Stimulated activated CD4-positive, alpha-beta T cell treated with anti-CD3 and anti-CD28 coated beads, Interleukin-12 subunit alpha, Interleukin-12 subunit beta, amount 100 ng/mL, for 48 hours (primary cell): ENCODE measurements at places on chromosomes 13 and 19.

- no peak for DNase-seq
These were observed 41.1 kb downstream of the CEACAM1 start for GRCh38 chr19:42487032-42487797.

- DNase-seq, result no peak
These were observed 295.4 kb downstream of the SLITRK6 start for GRCh38 chr13:85503797-85504196.

DNA sequence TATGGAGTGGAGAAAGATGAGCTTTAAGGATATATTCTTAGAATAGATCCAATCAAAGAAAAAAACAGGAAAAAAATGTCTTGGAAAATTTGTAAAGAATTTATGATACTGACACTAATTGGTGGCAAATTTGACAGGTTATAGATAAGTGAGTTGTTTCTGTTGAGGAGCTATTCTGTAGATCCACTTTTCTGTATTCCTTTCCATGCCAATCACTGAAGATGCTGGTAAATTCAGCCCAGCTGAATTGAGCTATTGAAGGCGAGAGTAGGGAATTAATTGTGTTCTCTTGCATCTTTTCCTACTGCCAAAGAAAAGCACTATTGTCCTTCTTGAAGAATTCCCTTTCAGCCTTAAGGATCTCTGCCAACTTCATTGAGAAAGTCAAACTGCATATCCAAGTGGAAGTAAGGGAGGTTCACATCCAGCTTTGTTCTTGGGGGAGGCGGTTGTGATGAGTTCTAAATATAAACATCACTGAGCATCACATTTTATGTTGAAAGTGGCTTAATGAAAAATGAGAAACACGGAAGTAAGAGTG is 113.1 kb downstream of the PCDH9 start:
- DNase-seq, result no peak

DNA sequence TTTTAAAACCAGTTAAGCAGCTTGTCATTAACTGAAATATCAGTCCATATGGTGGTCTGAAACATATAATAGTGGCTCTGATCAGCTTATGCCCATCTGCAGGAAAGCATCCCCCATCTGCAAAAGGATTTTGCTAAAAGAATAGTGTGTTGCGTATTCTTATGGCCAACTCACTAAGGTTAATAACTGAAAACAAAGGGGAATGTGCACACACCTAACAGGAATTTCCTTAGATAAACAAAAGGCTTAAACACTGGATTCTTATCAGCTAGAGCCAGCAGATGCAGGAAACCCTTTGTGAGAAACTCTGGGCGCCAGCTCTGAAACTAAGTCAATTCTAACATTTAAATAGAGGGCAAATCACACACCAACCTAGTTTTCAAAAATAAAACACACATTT is 22.1 kb downstream of the VPS36 start:
- no peak for DNase-seq

- no peak for DNase-seq
These were observed 182.6 kb downstream of the EFNB2 start for GRCh38 chr13:106352850-106353249.

- DNase-seq, result no peak
These were observed 151.4 kb upstream of the RNF113B start for GRCh38 chr13:98328511-98328910.

GRCh38 chr19:41939861-41940730 is 11.8 kb upstream of the ERFL start:
- DNase-seq, result no peak

- no peak for DNase-seq
These were observed 15.8 kb downstream of the GPR180 start for GRCh38 chr13:94617389-94618000.

- no peak for DNase-seq
These were observed 184.1 kb downstream of the DIAPH3 start for GRCh38 chr13:59979589-59979988.

DNA sequence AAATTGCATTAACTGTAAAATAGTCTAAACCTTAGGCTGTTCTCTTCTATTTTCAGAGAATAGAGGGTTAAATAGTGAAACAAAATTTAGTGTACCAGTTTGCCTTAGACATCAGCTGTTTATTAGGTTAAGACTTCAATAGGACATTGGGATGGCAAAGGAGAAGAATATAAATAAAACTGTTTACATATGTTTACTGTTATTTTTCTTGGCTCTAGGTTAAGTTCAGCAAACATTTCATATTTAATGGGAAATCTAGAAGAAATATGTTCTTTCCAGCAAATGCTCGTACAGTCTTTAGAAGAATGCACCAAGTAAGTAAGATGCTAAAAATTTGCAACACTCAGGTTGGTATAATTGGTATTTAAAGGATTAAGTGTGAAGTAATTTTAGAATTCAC is 76.5 kb upstream of the TEX29 start:
- DNase-seq, result no peak

DNA sequence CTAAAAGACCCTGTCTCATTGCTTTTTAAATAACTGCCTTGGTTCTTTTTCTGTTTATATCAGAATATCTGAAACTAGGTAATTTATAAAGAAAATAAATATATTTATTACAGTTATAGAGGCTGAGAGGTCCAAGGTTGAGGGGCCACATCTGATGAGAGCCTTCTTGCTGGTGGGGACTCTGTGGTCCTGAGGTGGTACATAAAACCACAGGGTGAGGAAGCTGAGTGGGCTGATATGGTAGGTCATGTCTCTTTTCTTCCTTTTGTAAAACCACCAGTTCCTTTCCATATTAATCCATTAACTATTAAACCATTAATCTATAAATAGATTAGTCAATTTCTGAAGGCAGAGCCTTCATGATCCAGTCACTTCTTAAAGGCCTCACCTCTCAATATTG is 109.5 kb upstream of the SPRY2 start:
- no peak for DNase-seq

DNA sequence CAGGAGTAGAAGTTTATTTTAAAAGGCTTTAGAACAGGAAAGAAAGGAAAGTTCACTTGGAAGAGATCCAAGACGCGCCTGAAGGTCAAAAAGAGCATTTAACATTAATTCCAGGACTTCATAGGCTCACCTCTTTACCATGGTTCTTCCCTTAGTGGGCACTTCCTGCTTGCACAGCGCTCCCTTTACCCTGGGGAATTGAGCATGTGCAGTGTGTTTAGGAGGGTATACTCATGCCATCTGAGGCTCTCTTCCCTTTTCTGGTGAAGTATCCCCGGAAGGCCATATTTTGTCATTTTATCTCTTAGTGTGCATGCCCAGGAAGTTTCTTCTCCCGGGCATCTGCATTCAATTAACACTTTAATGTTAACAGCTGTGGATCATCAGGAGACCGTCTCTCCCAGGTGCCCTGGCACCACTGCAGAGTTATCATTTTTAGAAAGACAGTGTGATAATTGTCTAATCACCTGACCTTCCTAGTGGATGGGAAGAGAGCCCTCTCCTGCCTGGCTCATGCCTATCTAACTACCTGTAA is 66.1 kb upstream of the ABCC4 start:
- no peak for DNase-seq

- no peak for DNase-seq
These were observed 75.7 kb downstream of the ZNF100 start for GRCh38 chr19:21691661-21692060.

- DNase-seq, result peak; percentile 50
These were observed 46.8 kb downstream of the TEX26 start for GRCh38 chr13:30978981-30979956.
